Heart right ventricle (tissue), 16 donors: ENCODE measurements at places on chromosomes 1 and 21. TPM values are rescaled to one million over a fixed set of nuclear protein-coding genes. Genes with fewer than 3 reads are reported as not detected.
A peak's percentile ranks its signal among the peaks of the same experiment; 100 is the strongest.

DNA sequence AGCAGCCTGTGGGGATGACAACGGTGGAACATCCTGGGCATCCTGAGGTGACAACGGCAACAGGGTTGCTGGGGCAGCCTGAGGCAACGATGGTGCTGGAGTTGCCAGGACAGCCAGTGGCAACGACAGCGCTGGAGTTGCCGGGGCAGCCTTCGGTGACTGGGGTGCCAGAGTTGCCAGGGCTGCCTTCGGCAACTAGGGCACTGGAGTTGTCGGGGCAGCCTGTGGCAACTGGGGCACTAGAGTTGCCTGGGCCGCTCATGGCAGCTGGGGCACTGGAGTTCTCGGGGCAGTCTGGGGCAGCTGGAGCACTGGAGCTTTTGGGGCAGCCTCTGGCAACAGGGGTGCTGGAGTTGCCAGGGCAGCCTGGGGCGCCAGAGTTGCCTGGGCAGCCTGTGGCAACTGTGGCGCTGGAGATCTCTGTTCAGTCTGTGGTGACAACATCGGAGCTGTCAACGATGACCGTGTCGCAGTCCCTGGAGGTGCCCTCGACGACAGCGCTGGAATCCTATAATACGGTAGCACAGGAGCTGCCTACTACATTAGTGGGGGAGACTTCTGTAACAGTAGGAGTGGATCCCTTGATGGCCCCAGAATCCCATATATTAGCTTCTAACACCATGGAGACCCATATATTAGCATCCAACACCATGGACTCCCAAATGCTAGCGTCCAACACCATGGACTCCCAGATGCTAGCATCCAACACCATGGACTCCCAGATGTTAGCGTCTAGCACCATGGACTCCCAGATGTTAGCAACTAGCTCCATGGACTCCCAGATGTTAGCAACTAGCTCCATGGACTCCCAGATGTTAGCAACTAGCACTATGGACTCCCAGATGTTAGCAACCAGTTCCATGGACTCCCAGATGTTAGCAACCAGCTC lies 8.2 kb downstream of the SON start:
- no peak overlapping the region for H3K27ac ChIP-seq
- DNase-seq: no peak
- peaks cover 4% of the 10 kb centered on the region for H3K4me1 ChIP-seq
- no peak overlapping the region for H3K4me3 ChIP-seq
- H3K27me3 ChIP-seq: no peaks in the 10 kb centered on the region

- H3K27ac ChIP-seq: peak overlapping the region; percentile 7
- H3K27me3 ChIP-seq: no peaks in the 10 kb centered on the region
- H3K36me3 ChIP-seq: no peaks in the 10 kb centered on the region
- peaks cover 22% of the 10 kb centered on the region for H3K4me1 ChIP-seq
Measured at GRCh38 chr1:206588492-206588891, 23.8 kb downstream of the EIF2D start.

GRCh38 chr1:119080586-119080985 lies 59.9 kb downstream of the WARS2 start:
- H3K27me3 ChIP-seq: no peaks in the 10 kb centered on the region
- peaks cover 13% of the 10 kb centered on the region for H3K4me1 ChIP-seq
- no peak overlapping the region for H3K27ac ChIP-seq
- no peak overlapping the region for H3K4me3 ChIP-seq

The SELE gene
- 3.1 TPM for polyA plus RNA-seq

The PTPN22 gene
- 0.44 TPM for polyA plus RNA-seq
